Effector CD4-positive, alpha-beta T cell (primary cell): ENCODE measurements at places on chromosomes 12 and 14.

- no peak for DNase-seq
Measured at GRCh38 chr14:47150267-47150666, 498.7 kb upstream of the RPL10L start.

GRCh38 chr12:13595536-13596443 is 385.6 kb downstream of the GRIN2B start:
- no peak for DNase-seq

DNA sequence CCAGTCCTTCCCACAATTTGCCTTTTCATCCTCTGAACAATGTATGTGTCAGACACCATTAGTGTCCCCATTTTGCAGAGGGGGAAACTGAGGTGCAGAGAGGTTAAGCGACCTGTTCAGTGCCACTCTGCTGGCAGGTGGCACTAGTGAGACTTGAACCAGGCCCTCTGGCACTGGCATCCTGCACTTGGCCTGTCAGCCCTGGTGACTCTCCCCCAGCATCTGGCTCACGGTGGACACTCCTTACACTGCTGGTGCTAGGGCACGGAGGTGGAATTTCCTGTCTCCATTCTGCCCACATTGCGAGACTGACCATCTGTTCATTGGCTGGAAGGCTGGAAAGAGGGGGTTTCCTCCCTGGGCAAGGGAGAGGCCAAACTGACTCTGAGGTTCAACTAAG is 48.7 kb downstream of the CCNK start:
- DNase-seq = no peak

DNA sequence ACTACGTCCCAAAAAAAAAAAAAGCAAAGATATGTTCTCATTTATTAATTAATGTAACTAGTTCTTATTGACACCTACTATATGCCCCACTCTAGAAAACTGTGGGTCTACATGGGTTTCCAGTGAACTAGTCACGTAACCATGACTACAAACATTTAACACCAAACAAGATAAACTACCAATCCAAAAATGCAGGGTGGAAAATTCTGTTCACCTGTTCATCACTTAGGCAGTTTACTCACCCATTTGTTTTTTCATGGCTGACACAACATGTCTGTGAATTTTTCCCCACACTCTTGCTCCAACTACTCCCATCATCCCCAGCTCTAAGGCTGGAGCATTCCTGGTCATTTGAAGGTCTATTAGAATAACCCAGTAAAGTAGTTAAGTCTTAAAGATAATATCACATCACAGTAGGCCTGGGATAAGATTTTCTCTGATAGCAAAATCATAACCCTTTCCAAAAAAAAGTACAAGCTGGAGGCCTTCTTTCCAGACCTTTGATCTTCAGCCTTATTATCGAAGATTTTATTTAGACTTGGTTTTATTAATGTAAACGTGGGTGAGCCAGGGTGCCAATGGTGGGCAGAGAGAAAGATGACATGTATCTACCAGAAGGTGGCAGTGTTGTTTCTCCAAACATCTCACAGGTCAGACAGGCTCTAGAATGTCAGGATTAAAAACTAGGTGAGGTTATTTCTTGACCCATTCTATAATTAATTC is 61.6 kb upstream of the DAAM1 start:
- peak; percentile 20 for DNase-seq

GRCh38 chr12:72271451-72272090 is 599 bp upstream of the TRHDE start:
- DNase-seq = no peak

DNA sequence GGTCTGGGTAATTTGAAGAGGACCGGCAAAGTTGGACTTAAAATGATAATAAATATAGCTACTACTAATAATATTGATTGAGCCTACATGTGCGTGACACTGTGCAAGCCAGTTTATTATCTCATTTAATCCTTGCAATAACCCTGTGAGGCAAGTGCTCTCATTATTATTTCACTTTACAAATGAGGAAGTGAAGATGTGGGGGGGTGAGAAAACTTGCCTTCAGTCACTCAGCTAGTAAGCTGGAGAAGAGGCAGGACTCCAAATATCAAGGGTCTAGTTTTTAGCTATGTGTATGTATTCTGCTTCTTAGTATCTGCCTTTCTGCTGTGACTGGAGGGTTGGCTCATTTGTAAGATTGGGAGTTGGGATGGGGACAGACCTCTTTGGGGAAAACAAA is 39.2 kb downstream of the NPAS3 start:
- no peak for DNase-seq
